Naive thymus-derived CD8-positive, alpha-beta T cell (primary cell): ENCODE measurements at places on chromosomes 5 and 9.

DNA sequence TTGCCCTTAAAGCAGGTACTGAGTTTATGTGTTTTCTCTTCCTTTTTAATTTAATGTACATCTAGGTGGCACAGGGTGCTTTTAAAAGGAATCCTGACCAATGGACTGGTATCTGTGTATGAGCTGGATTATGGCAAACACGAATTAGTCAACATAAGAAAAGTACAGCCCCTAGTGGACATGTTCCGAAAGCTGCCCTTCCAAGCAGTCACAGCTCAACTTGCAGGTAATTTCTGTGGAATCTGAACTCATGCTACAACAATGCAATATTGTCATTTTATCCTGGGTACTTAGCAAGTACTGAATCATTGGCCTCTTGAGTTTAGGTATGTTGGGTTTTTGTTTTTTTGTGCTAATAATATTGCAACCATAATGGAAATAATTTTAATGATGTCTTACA, 14.4 kb upstream of the TMOD1 start:
- no peak for DNase-seq

GRCh38 chr5:84623019-84623418, 238.3 kb upstream of the EDIL3 start:
- peak; percentile 7 for DNase-seq

DNA sequence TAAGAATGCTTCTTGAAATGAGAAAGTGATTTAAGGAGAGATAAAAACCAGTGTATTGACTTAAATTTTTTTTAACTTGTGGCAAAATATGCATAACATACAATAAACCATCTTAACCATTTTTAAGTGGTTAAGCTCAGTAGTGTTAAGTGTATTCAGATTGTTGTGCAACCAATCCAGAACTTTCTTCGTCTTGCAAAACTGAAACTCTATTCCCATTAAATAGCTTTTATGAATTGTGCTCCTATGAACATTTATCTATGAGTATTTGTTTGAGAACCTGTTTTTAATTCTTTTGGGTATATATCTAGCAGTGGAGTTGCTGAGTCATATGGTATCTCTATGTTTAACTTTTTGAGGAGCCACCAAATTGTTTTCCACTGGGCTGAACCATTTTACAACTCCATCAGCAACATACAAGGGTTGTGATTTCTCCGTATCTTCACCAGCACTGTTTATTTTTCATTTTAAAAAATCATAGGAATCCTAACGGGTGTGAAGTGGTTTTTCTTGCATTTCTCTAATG, 76.6 kb upstream of the ACTBL2 start:
- DNase-seq = no peak

DNA sequence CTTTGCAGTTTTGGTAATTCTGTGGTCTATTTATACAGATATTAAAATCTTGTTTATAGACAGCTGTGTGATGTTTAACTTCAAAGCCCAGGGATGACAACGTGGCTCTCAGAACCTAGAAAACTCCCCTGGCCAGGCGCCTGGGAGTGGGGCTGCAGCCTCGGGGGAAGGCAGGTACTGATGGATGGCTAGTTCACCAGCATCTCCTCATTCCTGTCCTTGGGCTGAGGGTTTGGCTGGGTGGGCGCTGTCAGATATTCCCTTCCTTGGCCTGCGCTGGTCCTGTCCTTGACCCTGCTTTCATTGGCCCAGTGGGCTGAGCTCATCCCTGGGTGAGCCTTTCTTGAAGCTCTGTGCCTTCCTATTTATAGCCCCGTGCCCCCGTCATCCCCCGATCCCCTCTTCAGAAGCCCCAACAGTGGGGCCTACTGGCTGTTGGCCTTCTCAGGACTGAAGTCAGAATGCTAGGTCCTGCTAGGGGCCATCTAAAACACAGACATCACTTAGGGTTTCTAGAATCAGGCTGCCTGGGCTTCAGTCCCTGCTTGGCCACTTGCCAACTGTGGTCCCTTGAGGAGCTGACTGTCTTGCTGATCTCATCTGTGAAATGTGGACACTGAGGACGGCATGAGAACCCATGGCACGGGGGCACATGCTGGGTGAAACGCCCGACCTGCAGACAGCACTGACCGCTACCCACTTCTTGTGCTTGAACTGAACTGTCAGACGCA, 20.9 kb downstream of the SH3GLB2 start:
- DNase-seq = no peak

DNA sequence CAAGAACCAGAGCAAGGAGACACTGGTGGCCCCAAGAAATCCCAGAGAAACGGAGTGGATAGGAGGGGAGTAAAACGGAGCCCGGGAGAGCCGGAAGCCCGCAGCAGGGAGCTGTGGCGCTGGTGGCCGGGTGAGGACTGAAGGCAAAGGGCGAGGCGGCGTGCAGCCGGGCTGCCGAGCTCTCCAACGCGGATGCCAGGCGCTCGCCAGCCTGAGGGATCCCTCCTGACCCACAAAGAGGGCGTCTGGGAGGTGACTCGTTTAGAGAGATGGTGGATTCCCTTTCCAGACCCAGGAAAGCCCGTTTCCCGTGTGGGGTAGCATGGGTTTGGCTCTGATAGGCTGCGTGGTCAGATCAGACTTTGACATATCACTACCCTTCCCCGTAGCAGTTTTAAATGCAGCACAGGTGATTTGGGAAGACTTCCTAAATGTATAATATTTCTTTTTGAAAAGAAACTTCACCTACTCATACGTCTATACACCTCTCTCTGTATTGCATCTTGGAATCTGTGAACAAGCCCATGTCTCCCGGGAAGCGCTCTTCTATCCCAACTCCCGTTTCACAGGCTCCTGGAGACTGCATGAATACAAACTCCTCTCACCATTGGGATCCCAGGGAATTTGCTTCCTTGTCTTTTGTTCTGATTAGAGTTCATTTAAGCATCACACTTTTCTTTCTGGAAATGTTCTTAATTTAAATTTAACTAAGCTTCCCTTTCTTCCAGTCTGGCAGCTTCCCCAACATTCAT, 158.1 kb downstream of the C9orf152 start:
- DNase-seq = no peak

DNA sequence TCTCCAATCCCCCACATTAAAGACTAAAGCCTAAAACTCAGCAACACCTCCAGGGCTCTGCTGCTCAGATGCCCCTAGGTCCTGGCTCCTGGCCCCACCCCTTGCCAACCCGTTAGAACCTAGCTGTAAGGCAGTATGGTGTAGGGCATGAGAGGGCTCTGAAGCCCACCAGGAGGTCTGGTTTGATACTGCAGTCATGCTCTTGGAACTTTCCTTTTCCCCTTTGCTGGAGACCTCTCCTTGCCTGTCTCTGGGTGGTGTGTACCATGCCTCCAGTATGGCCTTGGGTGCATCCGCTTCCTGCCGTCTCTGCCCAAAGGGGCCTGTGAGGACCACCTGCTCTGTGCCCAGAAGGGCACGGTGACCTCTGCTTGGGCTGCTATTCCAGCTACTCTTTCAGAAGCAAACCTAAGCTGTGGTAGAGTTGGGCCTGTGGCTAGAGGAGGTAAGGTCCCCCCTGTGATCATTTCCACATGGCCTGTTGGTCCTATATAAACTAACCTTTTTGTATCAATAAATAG, 3.5 kb downstream of the TENT4A start:
- no peak for DNase-seq

GRCh38 chr9:106634183-106634582, 228.8 kb upstream of the ZNF462 start:
- DNase-seq = no peak

- DNase-seq = no peak
Measured at GRCh38 chr9:111874500-111874899, 22.1 kb upstream of the UGCG start.

- DNase-seq = no peak
Measured at GRCh38 chr5:55544341-55544740, 9.6 kb upstream of the PLPP1 start.

GRCh38 chr5:169050146-169050571, 250.8 kb downstream of the SLIT3 start:
- DNase-seq = no peak

DNA sequence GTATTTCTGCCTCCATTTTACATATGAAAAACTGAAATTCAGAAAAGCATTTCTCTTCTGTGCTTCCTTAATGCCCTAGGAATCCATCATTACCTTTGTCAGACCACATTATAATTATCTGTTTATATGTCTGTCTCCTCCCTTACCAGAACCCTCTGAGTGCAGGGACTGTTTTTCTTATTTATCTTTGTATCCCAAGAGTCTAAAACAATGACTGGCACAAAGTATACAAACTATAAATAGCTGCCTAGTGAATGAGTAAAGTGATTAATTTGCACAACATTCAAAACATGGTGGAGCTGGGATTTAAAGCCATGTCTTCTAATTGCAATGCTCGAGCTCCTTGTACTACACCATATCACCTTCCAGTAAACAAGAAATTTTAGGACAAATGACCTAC, 49.3 kb upstream of the HK3 start:
- no peak for DNase-seq

DNA sequence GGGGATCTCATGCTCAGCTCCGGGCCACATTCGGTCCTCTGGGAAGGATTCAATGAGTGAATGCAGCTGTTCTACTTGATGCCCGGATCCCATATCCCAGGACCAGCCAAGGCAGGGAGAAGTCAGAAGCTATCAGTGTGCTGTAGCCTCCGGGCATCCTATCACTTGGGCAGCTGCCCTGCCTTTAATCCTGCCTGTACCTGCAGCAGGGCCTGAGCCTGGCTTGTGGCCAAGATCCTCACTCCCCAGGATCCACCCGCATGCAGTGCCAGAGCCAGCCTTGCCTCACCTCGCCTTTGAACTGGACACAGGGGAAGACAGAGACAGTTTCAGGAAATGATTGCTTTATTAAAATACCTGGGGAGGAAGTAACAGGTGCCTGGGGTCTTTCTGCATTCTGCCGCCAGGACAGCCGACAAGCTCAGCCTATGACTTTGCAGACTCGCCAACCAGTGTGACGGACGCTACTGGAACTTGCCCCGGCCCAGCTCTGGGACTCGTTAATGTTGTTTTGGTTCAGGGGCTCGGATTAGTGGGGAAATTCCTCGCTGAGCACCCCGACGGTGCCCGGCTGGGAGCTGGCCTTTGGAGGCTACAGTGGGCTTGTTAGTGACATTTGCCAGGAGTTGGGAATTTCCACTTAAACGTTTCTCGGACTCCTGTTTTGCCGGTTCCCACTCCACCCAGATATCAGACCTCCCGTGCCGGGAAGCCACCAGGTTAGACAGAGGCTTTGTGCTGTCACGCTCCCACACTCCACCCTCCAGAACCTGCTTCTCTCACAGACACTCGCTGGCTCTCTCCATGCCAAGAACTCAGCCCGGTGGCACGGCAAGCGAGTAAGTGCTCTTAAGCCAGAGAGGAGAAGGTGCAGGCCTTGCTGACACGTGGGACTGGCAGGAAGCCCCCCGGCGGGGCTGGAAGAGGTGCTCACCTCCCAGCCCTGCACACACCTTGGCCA, 721 bp downstream of the PTGES start:
- no peak for DNase-seq

- no peak for DNase-seq
Measured at GRCh38 chr5:73205305-73205704, 32.3 kb downstream of the TMEM174 start.

DNA sequence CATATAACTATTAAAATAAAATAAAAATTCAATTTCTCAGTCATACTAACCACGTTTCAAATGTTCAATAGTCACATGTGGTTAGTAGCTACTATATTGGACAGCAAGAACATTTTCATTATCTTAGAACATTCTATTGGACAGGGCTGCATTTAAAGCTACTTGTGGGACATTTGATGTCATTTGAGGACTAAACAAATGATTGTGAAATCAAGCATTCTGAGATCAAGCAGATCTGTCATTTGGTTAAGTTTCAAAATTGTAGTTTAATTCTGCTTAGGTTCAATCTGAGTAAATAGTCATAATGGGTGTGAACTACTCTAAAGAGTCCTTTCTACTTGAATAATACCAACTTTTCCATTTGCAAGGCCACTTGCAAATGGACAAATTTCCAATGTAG, 226.9 kb upstream of the C9orf72 start:
- no peak for DNase-seq

- DNase-seq = no peak
Measured at GRCh38 chr5:62283005-62283404, 23.0 kb upstream of the KIF2A start.

DNA sequence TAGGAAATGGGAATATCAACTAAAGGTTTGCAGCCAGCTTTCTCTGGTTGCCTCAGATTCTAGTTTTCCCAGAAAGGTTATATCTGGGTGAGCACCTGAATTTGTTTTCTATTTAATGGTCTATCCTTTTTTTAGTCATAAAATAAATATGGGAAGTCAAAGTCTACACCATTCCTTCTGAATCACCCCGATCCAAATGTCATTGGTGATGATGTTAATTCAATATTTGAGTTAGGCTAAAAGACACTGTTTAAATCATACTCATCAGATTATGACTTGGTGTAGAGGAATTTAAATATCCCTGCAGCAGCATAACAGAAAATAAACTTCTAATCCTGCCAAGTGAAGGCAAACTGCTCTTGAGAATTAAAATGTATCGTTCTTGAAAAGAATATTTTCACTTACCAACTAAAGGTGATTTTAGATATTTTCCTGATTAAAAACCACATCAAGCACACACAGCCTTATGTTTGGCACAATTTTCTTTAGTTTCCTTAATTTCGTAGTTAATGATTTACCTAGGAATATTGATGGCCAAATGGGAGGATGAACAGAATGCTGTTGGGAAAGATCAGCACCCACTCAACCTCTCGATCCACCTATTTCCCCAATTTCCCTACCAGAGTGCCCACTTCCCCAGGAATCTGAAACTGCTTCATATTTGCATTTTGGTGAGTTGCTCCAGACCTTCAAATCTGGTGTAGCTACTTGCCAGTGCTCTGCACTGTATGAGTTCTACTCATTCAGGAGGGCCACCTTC, 103.1 kb upstream of the TSLP start:
- no peak for DNase-seq

DNA sequence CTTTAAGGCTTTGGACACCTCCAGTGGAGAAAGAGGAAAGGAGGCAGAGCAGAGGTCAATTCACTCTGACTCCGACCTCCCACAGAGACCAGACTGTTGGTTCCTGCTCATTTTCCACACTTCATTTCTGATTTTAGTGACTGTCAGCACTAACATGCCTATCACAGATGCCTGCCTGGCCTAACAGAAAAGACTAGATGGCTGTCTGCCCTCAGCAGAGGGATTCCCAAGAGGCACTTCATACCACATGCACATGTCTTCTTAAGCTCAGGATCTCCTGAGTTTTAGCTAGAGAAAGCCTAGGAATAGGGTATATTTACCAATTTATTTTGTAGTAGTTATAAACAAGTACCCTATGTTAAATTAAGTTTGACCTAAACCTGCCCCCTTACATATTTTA, 336.0 kb downstream of the ENC1 start:
- DNase-seq = no peak

GRCh38 chr5:65263321-65263720, 218.4 kb downstream of the ADAMTS6 start:
- no peak for DNase-seq
